ENCODE measurements at places on chromosomes 11 and 22. TPM values are rescaled to one million over a fixed set of nuclear protein-coding genes. Genes with fewer than 3 reads are reported as not detected.

DNA sequence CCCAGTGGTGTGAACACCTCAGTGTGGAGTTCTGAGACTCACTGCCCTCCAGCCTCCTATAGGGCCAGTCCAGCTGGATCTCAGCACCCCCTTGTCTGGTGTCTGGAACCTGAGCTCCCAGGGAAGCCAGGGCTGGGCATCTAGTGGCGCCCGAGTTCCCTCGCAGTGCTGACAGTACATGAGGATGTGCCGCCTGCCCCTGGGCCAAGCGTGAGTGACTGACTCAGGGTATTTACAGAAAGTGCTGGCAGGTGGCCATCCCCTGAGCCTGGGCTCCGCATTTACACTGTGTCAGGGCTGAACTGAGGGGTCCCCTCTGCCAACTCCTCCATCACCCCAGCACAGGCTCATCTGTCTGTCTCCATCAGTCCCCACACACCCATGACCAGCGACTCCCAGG lies 185.3 kb downstream of the BRD1 start:
- no peak for DNase-seq

GRCh38 chr11:27535103-27535502 lies 28.5 kb upstream of the LIN7C start:
- DNase-seq: no peak

DNA sequence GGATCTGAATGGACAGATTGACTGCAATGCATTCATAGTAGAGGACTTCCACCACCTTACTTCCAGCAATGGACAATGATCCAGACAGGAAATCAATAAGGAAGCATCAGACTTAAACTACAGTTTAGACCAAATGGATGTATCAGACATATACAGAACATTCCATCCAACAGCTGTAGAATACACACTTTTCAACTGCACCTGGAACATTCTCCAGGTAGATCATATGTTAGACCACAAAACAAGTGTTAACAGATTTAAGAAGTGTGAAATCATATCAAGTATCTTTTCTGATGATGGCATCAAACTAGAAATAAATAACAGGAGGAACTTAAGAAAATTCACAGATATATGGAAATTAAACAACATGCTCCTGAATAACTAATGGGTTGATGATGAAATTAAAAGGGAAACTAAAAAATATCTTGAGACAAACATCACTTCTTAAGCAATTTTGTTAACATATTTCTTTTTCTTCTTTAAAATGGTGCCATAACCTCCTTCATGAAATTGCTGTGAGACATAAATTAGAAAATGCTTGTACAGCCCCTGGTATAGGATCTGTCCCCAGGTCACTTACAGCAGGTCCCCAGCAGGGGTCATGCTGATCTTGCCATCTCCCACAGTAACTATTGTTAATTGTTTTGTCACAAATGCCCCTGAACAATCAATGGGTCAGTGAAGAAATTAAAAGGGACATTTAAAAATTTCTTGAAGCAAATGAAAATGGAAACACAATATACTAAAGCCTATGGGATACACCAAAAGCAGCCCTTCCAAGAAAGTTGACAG lies 100.0 kb upstream of the OR4B1 start:
- no peak for DNase-seq

GRCh38 chr22:44026630-44027511 lies 2.8 kb downstream of the PARVB start:
- no peak for DNase-seq

DNA sequence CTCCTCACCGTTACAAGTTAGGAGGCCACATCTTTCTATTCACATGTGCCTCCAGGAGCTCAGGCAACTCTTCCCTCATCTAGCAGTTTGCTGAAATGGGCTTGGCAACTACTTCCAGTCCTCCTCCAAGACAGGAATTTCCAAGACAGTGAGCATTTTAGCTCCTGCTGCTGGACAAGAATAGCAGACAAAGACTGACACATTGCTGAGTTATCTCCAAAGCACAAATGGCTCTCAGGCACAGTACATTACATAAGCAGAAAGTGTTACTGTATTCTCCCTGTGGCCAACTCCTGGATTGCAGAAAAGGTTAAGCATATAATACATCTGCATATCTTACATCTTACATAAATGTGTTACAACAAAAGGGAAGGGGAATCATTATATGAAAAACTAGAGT lies 83.2 kb upstream of the POU2AF2 start:
- peak; percentile 76 for DNase-seq

DNA sequence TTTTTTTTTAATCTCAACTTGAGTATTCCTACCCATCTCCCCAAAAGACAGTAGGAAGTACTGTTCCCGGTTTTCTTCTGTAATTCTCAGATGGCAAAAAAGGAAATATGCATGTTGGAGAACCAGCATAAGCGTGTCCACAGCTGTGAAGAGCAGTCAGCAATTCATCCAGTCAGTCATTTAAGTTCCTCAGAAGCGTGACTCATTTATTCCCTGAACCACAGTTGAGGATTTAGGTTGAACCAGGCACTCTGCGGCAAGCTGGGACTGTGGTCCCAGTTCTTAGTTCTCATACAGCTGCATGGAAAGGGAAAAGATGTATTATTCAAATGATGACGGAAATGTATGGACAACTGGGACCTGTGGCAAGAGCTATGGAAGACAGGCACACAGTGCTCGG lies 61.0 kb upstream of the MYO18B start:
- no peak for DNase-seq

DNA sequence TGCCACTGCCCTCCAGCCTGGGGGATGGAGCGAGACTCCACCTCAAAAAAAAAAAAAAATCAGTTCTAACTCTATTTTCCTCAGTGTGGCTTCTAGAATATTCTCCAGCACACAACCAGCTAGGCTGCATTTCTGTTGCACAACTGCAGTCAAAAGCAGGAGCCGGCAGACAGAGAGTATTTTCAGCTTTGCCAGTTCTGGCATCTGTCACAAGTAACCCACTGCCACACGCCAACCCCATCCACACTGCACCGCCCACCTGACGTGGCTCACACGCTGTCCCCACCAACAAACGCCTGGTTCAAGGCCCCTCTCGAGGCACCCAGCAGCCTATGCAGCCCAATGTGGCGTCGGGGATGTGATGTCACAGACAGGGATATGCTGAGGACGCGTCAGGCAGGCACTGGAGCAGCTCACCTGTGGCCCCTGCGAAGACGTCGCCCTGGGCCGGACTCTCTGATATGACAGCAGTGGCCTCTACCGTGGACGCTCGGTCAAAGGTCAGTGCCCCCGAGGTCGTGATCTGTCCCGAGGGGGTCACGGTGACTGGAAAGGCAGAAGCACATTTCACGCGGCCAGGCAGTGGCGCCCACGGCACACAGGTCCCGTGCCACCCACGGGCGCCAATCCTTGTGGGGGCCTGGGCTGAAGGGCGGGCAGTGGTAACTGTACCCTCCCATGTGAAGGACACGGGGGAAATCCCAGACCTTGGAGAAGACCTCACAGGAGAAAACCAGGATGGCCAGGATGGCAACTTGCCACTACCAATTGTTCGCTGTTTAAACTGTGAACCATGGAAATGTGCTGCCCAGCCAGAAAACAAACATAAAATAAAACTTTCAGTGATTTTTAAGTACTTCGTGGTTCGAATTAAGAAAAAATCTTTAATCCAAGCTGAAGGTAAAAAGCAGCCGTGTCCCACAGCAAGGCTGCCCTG lies 15.5 kb downstream of the DEAF1 start:
- DNase-seq: no peak

DNA sequence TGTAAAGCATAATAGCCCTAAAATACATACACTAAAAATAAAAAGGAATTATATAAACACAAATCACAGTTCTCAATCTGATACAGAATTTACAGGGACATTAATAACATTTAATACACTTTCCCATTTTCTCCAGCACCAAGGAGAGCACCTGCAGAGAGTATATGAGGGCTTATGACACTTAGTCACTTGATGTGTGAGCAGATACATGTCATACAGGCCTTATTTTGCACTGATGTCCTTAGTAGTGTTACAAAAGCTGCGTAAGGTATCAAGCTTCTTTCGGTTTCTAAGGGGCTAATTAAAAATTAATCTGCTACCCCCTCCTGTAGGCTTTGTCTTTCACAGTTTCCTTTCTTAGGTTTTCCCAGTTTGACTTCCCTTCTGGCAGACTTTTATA lies 61.3 kb downstream of the TRIM44 start:
- no peak for DNase-seq

GRCh38 chr22:36822581-36822980 lies 5.7 kb upstream of the PVALB start:
- no peak for DNase-seq

- DNase-seq: peak; percentile 85
These were observed 227.4 kb downstream of the TMEM135 start for GRCh38 chr11:87265132-87265531.

DNA sequence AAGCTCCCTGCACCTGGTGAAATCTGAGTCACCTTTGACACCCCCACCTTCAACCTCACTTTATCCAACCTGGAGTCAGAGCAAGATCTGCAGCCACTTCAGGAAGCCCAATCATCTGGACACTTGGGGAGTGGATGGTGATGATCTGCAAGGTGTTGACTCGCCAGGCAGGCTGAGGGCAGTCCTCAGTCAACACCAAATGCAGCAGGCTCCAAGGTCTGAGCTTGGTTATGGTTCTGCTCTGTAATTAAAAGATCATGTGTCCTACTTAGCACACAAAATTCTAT lies 446.9 kb downstream of the BRD1 start:
- no peak for DNase-seq

DNA sequence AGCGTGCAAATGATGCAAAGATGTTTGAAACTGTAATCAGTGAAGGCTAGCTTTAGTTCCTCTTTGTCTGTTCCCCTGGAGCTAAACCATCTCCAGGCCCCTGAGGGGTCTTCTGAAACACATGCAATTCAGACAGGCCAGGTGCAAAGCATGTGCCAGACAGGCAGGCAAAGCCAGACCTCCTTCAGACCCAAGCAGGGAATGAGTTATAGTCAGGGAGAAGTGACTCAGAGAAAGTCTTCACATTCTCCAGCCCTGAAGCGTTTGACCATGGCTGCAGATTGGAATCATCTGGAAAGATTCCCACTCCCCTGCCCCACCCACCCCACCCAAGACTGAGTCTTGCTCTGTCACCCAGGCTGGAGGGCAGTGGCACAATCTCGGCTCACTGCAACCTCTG lies 187.0 kb upstream of the ISX start:
- DNase-seq: no peak

GRCh38 chr22:43447380-43447779 lies 35.6 kb downstream of the MPPED1 start:
- DNase-seq: no peak

- no peak for DNase-seq
These were observed 29.0 kb upstream of the LDLRAD3 start for GRCh38 chr11:35914816-35915215.

GRCh38 chr11:106305458-106305857 lies 228.0 kb downstream of the AASDHPPT start:
- DNase-seq: no peak

DNA sequence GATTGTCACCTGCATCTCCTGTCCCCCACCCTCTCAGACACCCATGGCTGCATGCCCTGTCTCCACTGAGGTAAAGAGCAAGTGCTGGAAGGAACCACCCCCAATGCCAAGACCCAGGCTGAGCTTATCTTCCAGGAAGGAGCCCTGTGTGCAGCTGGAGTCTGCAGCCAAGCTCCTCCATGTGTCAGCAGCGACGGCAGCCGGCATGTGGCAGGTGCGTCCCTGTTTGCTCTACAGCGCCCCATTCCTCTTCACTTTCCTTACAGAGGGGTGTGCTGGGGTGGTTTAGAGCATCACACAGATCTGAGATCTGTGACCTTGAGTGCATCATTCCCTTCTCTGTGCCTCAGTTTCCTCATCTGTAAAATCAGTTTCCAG lies 7.7 kb upstream of the MN1 start:
- no peak for DNase-seq

DNA sequence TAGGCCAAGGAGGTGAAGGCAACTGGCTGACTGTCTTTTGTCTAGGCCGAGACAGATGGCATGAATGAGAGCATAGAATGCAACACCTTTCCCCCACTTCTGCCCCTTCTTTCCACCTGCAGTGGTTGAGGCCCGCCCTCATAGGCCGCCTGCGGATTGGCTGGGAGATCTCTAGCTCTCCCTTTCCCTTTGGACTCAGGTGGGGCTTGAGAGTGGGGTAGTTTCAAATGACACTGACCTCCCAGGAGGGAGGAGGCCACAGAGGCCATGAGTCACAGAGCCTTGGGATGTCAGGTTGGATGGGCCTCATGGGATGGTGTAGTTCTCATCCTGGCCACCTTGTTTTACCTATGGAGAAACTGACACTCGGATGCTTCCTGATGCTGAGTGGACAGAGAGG lies 9.1 kb downstream of the MICAL2 start:
- no peak for DNase-seq

DNA sequence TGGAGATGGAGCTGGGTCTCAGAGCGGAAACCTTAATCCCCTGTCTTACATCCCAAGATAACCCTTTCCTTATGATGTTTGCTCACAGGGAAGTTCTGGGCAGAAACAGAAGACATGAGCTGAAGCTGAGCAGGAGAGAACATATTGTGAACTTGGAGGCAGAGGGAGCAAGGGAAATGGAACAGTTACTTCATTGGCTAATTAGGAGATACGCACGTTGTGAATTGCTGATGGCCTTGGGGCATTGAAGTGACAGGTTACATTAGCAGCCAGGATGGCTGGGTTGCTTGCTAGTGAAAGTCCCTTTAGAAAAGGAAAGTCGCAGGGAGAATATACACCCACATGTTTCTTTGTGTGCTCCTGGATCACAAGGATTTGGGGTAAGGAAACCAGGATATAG lies 48.7 kb downstream of the TENM4 start:
- no peak for DNase-seq

- no peak for DNase-seq
These were observed 19.3 kb downstream of the POLR3H start for GRCh38 chr22:41524809-41525449.

- DNase-seq: no peak
These were observed 1.5 kb downstream of the ASPHD2 start for GRCh38 chr22:26430600-26430999.

GRCh38 chr22:30332994-30333706 lies 6.4 kb upstream of the TBC1D10A start:
- DNase-seq: no peak

- DNase-seq: no peak
These were observed 262.2 kb downstream of the TTC28 start for GRCh38 chr22:28417431-28417830.

DNA sequence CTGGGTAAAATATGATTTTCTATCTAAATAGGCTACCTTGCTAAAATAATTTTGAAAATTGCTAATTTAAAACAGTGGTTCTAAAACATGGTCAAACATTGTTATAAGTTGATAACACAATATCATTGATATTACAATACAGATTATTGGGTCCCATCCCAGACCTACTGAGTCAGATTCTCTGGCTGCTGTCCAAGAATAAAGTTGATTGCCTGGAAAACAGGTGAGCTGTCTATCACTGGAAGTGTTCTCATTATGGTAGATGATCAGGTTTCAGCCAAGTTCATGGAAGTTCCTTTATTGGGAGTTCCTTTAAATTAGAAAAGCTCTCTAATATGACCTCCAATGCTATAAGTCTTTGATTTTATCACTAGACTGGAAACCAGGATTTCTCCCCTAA lies 52.3 kb downstream of the SC5D start:
- no peak for DNase-seq

The KDM4E gene
- not detected for total RNA-seq

The NUDT22 gene
- total RNA-seq: 50.9 TPM

The KDM4D gene
- 1.1 TPM for total RNA-seq

The DERL3 gene
- total RNA-seq: not detected

The B3GAT3 gene
- total RNA-seq: 14.1 TPM

The P4HA3 gene
- total RNA-seq: 4.4 TPM

The CCDC81 gene
- 2.6 TPM for total RNA-seq

The TSSK2 gene
- total RNA-seq: not detected

The DENND5A gene
- total RNA-seq: 75.8 TPM

The DMC1 gene
- total RNA-seq: 1.3 TPM

The SIDT2 gene
- total RNA-seq: 8.6 TPM

The CEP164 gene
- 36.4 TPM for total RNA-seq

The RCOR2 gene
- total RNA-seq: 3.3 TPM

Measured in fibroblast of the aortic adventitia (primary cell).